ENCODE measurements at places on chromosomes 5 and 9.

GRCh38 chr5:124745928-124746915, at the start of gene ZNF608:
Gene ZNF608 (minus strand): TSS chr5:124746639. CDS start chr5:124744989, 1,650 bp downstream.
- peak; percentile 60 for DNase-seq

- DNase-seq: no peak
Observed at GRCh38 chr5:76556511-76557221, 66.5 kb downstream of the F2RL2 start.

GRCh38 chr5:111075520-111075919, 4.0 kb downstream of the TSLP start:
- no peak for DNase-seq

GRCh38 chr5:157471709-157472108, 11.7 kb downstream of the NIPAL4 start:
- DNase-seq: no peak

DNA sequence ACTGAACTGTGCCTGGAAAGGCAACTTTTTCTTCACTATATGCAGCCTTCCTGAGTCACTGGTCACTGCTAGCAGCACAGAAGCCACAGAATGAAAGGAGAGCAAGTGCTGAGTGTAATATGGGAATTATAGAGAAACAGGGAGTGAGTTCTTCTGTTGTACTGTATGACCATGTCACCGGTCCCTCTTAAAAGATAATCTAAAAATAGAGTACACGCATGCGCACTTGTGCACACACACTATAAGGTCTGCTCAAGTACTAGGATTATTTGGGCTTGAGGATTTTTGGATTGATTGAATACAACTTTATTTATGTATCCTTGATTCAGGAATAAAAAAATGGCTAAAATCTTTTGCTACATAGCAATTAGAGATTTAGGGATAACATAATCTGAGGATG, 571.9 kb downstream of the PDE4D start:
- DNase-seq: no peak

DNA sequence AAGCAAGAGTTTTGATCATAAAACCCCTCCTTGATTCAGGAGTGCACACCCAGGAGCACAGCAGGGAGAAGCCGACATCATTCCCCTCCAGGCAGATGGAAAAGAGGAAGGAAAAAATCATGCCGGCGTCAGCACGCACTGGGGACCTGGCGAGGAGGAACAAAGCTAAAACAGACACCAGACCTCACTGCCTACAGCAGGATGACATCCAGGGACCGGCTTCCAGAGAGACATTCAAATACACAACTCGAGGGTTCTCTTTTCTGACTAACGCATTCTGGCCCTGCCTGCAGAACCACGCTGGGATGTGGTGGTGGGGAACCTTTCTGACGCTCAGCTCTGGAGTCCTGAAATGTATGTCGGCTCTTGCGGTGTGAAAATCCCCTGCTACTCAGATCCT, 2.7 kb downstream of the UBAC1 start:
- no peak for DNase-seq

GRCh38 chr5:163498886-163499285, 6.5 kb upstream of the MAT2B start:
- DNase-seq: no peak

DNA sequence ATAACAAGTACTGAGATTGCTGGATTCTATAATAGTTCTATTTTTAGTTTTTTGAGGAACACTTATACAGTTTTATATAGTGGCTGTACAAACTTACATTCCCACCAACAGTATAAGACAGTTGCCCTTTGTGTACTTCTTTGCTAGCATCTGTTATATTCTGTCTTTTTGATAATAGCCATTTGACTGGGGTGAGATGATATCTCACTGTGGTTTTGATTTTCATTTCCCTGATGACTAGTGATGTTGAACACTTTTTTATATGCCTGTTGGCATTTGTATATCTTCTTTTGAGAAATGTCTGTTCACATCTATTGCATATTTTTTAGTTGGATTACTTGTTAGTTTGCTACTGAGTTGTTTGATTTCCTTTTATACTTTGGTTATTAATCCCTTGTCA, 204.1 kb upstream of the SMC2 start:
- no peak for DNase-seq

DNA sequence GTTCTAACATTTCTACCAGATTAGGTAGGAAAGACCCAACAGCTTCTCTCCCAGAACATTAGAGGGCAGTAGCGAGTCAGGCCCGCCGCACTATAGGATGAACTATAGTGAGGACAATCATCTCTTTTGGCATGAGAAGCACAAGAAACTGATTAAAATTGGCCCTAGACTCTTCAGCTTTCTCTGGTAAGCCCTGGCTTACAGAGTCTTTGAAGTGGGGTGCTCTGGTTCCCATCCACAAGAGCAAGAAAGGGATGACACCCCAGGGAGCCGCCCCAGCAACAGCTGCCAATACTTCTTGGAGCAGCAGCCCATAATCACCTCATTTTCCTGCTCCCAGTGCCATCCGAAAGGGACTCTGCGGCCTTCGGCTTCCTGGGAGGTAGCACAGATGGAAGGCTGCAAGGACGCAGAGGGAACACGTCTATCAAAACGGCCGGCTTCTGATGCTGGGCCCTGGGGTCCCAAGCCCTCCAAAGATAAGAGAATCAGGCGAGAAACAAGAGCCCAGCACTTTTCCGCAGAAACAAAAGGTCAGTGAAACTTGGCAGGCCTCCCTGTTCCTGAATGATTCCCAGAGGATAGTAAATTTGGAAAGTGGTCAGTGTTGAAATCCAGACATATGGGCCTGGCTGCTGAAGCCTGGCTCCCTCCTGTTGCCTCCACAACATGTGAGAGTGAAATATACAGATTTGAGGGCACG, 69.3 kb downstream of the HSD17B3 start:
- DNase-seq: peak; percentile 52

GRCh38 chr5:1966461-1966860, 83.7 kb upstream of the IRX4 start:
- DNase-seq: no peak

DNA sequence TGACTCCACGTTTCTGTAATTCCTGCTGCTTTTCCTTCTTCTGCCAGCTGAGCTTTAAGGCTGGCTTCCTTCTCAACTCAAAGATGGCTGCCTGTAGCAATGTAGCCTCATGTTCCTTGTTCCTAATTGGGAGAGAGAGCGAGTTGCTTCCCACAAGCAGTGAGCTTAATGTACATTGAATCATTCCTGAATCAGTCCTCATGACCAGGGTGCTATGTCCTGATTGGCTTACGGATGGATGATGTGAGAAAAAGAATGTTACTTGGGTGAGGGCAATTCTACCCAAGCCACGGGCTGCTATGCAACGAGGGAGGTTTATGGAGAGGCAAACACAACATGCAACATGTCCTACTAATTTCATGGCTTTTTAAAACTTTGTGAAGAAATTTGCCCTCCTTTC, 356.2 kb downstream of the RASEF start:
- no peak for DNase-seq

DNA sequence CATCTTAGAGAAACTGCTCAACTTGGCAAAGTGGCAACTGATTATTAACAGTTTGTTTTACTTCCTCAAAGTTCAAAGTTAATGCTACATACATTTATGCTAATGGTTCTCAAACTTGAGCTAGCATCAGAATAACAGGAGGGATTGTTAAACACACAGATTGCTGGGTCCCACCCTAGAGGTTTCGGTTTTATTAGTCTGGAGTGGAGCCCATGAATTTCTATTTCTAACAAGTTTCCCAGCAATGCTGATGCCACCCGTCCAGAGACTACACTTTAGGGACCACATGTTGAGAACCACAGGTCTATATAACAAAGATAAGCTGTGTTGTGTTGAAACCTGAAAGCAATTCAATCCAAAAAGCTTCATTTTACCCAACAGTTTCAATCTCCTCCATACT, 95.3 kb downstream of the FBXW11 start:
- DNase-seq: no peak

DNA sequence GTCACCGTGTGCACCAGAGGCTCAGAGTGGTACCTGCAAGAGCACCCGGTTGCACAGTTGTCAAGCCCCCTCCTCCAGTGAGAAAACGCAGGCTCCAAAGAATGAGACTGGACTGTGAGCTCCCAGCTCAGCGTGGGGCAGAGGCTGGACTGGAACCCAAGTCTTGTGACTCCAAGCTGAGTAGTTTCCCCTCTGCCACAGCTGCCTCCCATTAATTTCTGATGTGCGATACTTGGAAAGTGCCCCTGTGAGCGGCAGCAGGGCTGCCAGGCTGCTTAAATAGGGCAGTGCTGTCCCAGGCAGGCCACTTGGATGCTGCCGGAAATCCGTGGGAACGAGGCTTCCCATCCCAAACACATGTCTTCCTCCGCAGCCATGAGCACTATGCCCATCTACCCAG, 62.2 kb upstream of the ANGPTL2 start:
- DNase-seq: no peak

- DNase-seq: no peak
Observed at GRCh38 chr9:38153910-38154291, 84.9 kb upstream of the SHB start.

- DNase-seq: no peak
Observed at GRCh38 chr5:2874099-2874498, 122.6 kb upstream of the IRX2 start.

DNA sequence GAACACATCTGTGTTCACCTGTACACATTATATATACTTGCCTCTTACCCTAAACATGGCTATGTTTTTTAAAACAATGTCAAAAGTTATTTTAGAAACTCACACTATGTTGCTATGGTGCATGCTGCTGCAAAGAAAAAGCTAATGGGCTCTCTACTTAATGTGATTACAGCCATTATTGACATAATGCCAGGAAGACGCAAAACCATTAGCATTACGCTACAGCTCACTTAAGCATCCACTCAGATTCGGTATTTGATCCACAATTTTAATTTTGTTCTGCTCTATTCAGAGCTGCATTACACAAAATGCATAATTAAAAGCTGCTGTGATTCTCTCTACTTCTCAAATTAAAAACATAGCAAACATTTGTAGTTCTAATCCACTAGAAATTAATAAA, 395.2 kb downstream of the BNC2 start:
- DNase-seq: no peak

All from NCI-H524 (cell line).